ENCODE measurements at places on chromosomes 3 and 15.
A peak's percentile ranks its signal among the peaks of the same experiment; 100 is the strongest.

DNA sequence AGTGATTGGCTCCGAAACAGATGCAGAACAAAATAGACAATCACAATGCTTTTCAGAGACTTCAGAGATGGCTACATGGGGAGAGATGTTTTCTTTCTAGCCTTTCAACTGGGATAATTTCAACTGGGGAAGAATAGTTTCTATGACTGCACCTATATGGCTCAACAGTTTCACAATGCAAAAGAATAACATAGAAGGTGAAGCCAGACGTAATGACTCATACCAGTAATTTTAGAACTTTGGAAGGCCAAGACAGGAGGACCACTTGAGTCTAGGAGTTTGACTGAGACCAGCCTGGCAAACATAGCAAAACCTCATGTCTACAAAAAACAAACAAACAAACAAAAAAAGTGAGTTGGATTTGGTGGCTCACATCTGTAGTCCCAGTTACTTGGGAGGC, 180.2 kb upstream of the CHL1 start:
- no peak for DNase-seq

- no peak for DNase-seq
Measured at GRCh38 chr3:16813336-16813735, 71.4 kb upstream of the PLCL2 start.

DNA sequence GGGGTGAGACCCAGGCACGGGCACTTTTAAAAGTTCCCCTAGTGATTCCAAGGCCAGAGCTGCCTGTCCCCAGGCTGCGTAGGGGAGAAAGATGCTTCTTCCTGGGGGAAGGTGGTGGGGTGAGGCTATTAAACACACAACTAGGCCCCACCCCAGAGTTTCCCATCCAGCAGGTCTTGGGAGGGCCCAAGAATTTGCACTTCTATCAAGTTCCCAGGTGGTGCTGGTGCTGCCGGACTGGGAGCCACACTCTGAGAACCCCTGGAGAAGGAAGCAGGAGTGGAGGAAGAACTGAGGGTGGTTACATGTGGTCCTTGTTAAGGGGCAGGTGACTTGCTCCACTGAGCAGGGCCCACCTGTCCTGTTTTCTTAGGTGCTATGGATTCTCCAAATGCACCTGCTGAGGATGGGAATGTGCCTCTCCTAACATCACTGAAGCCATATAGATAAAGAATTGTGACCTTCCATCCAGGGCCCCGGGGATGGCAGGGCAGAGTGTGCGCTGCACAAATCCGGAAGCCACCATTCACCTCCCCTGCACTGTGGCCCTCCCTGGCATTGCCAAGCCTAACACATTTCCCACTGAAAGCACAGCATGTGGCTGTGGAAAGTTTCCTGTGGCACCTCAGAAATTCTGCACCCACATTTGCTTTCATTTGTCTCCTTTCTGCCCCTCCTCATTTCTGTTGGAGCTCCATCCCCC, 111.5 kb upstream of the MEF2A start:
- DNase-seq, result no peak

GRCh38 chr3:38968891-38969290, 82.9 kb downstream of the SCN11A start:
- no peak for DNase-seq

GRCh38 chr3:110293660-110294059, 778.0 kb upstream of the NECTIN3 start:
- no peak for DNase-seq

DNA sequence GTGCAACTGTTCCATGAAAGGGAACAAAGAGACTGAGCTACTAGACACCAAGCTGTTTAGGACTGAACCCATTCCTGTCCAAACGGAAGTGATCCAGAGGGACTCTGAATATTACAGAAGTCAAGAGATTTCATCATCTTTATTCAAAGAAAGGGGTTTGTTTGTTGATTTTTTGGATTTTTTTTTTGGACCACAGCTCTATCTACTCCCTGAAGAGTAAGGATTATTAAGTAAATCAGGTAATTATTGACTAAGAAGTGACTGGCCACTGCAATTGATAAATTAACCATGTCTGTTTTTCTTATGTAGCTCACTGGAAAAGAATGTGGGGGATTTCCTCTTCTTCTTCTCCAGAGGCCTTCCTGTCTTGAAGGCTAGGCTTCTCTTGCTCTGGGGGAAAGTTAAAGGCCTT, 146.6 kb upstream of the TPM1 start:
- DNase-seq, result no peak

- no peak for DNase-seq
Measured at GRCh38 chr15:36797128-36797527, 217.7 kb downstream of the CDIN1 start.

DNA sequence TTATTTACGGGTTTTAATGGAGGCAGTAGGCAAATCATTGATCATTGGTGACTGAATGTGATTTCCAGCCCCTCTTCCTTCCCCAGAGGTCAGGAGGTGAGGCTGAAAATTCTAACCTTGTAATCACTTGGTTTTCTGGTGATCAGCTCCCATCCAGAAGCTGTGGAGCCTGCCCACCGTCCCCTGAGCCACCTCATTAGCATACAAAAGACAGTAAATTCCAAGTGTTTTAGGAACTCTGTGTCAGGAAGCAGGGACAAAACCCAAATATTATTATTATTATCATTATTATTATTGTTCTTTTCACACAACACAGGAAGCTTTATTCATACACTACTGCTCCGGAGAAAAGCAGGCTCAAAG, 18.2 kb downstream of the FOXB1 start:
- DNase-seq, result no peak

GRCh38 chr15:42737529-42738328, 801 bp upstream of the CDAN1 start:
- DNase-seq, result no peak

- DNase-seq, result no peak
Measured at GRCh38 chr15:52060501-52060900, 41.5 kb downstream of the MAPK6 start.

DNA sequence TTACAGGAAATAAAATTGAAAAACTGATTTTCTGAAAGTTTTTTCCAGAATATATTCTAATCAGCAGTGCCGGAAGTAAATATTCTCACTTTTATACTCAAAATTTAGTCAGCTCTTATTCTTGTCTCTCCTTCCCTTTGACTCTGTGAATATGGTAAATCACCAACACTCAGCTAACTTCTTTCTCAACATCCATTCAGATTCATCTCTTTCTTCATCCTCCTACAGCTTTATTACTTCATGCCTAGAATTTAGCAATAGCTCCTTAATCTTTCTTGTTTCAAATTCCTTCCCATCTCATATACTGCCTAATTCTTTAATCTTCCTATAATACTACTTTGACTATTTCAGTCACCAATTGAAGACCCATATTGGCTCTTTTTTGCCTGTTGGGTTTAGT, 67.9 kb downstream of the FGF7 start:
- DNase-seq, result no peak

GRCh38 chr15:55282284-55282833, 7.3 kb downstream of the RAB27A start:
- no peak for DNase-seq

DNA sequence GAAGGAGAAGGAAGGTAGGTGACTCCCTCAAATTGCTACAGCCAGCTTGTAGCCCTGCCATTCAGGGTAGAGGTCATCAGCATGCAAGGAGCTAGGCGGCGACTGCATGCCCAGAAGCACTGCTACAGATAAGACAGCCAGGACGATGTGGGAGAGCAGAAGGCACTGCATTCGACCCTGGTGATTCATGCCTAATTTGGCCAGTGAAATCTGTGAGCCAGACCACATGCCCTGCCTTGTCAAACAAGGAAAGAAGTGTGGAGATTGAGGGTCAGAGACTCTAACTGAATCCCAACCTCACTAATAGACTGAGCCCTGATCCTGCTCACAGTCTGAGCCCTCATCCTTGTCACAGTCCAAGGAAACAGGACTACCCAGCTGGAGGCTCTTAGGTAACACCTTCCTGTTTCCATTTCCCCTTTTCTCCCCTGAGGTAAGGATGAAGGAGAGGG, 86.6 kb downstream of the LINGO1 start:
- DNase-seq, result no peak

DNA sequence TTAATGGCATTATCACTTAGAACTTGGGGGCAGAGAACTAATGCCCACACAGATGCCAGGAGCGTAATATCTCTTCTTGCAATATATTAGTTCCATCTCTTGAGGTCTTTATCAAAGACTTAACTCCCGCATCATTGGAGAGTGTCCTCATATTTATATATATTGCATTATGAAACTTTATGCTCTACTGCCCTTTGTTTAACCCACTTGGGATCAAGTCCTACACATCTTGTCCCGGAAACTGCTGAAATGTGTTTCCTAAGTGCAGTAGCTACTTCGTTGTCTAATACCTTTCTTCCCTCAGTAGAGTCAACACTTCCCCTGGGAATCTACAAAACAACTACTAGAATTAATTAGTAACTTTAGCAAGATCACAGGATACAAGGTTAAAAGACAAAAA, 1029.2 kb downstream of the OTOL1 start:
- no peak for DNase-seq

GRCh38 chr3:161217496-161217895, 3.6 kb upstream of the NMD3 start:
- no peak for DNase-seq

GRCh38 chr3:76582632-76583378, 457.1 kb upstream of the ROBO2 start:
- DNase-seq, result no peak

- peak; percentile 59 for DNase-seq
Measured at GRCh38 chr15:40991355-40991754, 38.1 kb downstream of the CHAC1 start.

GRCh38 chr15:94366781-94367180, 135.4 kb downstream of the MCTP2 start:
- DNase-seq, result no peak

DNA sequence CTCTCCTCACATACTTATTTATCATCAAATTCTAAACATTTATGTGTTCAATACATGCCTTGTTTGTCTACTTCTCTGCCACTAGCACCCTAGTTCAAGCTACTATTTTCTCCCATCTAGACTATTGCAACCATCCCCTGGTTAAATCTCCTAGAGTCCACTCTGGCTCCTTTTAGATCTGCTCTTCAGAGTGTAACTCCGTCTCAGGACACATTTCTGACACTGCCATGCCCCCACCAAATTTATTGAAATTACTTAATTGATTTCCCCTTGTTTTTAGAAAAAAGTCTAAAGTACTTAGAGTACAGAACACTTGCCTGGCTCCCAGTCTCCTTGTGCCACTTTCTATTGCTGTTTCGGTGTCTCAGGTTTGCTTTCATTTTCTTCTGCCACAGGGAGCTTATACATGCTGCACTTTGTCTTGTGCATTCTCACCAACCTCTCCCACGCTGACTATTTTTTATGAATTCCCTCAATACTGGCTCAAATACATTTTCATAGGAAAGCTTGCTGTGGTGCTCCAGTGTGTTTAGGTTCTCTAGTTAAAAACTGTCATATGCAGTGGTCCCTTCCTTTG, 792.3 kb downstream of the DIPK2A start:
- no peak for DNase-seq

GRCh38 chr3:11188231-11188630, 33.9 kb downstream of the HRH1 start:
- no peak for DNase-seq

- no peak for DNase-seq
Measured at GRCh38 chr3:101466465-101467309, 46.3 kb downstream of the SENP7 start.

- DNase-seq, result no peak
Measured at GRCh38 chr3:79326642-79327041, 441.2 kb downstream of the ROBO1 start.

DNA sequence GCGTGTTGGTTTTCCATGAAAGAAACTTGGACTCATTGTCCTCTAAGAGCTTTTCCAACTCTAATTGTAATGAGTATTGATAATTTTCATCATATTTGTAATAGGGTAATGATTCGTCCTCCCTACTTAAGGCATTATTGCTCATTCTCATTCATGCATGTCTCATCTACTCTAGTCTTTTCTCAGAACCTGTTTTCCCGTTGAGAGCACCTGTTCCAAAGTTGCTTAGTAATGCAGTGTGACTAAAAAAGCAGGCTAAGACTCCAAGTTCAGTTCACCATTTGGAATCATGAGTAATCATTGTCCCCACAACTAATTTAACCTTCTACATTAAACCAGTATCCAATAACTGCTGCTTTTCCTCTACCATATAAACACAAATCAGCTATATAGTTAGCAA, 84.0 kb downstream of the FILIP1L start:
- DNase-seq, result no peak

DNA sequence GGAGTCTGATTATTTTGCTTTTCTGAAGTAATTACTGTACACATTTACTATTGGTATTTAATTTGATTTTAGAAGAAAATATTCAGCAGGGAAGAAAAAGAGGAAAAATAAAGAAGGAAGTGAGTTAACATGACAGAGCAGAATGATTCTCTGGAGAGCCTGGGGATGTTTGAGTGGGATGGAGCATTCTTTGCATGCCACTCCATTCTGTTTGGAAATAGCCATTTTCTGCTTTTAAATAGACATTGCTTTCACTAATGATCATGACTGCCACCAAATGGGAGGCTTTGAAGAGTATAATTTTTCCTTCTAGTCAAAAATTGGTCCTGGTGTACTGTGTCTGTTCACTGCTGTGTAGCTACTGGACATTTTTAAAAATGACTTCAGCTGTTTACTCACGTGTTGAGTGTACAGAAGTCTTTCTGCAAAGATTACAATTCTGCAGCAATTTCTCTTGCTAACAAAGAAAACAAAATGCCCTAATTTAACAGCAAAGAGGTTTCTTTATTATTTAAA, 196.1 kb downstream of the RYR3 start:
- no peak for DNase-seq

DNA sequence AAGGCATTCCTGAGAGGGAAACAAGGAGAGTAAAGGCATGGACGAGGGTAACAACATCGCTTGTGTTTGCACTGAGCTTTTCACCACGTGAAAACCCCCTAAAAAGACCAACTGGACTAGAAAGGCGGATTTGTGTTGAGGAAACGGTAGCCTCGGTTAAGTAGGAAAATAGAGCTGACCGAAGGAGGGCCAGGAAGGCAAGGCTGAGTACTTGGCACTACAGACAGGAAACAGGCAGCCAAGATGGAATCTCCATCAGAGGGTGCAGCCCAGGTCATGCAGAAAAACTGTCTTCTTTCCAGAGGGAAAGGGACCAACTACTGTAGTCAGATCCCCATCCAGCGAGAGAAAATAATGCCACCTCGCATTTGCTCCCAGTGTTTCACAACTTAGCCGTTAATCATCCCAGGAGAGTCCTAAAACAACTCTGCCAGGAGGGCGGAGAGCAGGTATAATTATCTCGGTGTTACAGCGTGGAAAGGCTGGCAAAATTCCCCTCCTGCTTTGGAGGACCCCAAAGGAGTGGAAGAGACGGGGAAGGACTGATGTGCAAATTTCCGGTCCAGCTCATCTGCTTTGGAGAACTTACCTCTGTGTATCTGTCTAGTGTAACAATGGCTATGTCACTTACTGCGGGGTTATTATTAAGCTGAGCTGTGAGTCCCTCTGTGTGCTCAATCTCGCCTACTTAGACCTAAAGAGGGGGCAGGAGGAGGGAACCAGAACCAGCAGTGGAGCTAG, 77.2 kb downstream of the MYO1E start:
- no peak for DNase-seq

GRCh38 chr3:104546301-104546700, 820.4 kb upstream of the ALCAM start:
- no peak for DNase-seq

Data from D721Med (cell line).